ENCODE measurements at places on chromosomes 4 and X.

GRCh38 chrX:6184900-6185515 is 43.7 kb downstream of the NLGN4X start:
- DNase-seq = no peak

GRCh38 chrX:112190646-112191045 is 108.1 kb upstream of the TRPC5 start:
- DNase-seq = no peak

GRCh38 chr4:3177905-3178304 is 71.1 kb upstream of the MSANTD1 start:
- DNase-seq = no peak

DNA sequence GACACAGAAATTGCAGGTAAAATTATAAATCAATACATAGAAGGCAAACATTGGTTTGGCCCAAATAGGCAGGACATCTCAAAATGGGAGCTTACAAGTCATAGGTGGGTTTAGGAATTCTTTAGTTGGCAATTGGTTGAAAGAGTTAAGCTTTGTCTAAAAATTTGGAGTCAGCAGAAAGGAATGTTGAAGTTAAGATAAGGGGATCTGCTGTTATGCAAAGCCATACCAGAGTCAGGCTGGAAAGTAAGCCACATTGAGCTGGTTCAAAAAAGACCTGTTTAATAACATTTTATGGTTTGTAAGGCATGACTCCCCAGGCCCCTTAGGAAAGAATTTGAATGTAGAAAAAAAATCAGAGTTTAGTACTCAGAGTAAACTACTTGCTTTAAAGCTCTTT is 92.6 kb downstream of the IL13RA2 start:
- no peak for DNase-seq

GRCh38 chr4:99234331-99235010 is 15.4 kb upstream of the ADH6 start:
- no peak for DNase-seq

DNA sequence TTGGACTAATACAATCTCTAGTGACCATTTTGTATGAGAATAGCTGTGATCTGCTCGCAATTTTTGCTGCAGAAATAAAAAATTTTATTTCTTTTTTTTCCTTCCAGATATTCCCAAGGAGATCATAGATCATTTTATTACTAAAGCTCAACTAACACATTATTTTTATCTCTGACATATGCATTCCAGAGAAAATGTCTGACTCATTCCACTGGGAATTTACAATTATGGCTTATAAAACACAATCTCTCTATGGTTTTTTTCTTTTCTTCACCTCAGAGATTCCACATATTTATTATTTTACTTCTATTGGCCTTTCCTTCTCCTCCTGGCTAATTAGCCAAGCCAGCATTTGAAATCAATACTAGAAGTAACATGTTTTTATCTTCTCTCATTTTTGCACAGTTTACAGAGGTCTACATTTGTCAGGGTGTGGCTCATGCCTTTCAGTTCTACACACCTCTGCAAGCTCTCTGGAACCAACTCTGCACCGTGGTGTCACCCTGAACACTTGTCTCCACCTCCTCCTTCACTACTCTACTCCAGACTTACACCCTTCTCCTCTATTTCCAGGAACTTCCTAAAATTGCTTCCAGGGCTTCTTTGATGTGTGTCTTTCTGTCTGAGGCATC is 59.8 kb upstream of the GPM6A start:
- DNase-seq = no peak

GRCh38 chrX:82087699-82088098 is 885.8 kb downstream of the SH3BGRL start:
- DNase-seq = no peak

- DNase-seq = no peak
Measured at GRCh38 chr4:119189638-119190037, 22.9 kb upstream of the USP53 start.

DNA sequence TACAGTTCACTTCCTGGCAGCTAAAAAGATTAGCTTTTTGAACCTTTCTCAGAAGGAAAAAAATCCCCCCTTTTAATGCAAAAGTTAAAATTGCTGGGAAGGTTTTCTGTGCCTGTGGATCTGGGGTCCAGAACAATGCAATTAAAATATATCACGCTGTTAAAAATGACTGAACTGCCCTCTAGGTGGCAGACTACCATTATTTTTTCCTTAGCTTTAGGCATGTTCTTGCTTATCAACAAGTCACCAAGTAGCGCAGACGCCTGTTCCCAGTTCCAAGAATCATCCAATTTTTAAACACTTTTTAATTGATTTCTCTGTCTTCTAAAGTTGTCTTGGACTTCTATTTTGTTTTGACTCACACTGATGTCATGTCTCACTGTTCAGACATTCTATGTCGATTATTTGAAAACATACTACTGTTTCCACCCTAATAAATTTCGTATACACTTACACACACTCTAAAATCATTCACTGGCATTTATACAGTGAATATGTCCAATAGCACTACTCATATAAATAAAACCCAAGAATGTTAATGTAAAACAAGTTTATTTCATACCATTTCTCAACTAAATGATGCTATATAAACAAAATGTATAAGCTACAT is 661.6 kb downstream of the RAPGEF2 start:
- DNase-seq = no peak

DNA sequence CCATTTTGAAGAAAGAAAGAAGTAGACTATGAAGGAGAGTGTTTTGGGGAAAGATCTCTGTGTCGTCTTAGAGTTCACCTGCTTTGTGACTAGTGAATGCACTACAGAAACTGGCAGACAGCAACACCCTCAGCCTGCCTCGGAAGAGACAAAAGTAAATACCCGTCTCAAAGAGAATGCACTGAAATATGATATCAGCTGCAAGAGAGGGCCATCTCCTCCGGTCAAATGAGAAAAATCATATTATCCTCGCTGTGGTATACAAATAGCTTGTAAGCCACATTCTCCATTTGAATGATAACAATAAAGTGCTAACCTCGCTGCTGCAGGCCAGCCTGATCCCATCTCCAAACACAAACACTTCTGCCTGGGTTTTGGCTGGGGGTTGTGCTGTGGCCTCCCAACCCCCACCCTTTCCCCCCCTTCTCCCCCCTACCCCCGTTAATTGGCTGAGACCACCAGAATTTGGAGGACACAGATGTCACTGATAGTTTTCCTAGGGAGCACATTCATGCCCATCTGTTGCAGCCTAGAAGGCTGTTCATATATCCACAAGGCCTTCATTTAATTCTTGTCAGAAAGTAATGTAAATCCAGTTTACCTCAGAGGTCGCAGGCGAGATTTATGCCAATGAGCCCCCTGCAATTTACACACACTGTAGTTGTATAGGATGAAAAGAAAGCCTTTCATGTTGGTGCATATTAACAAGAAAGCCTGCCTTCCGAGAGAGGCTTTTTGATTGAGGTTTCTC is 46.3 kb downstream of the ALPK1 start:
- DNase-seq = no peak

DNA sequence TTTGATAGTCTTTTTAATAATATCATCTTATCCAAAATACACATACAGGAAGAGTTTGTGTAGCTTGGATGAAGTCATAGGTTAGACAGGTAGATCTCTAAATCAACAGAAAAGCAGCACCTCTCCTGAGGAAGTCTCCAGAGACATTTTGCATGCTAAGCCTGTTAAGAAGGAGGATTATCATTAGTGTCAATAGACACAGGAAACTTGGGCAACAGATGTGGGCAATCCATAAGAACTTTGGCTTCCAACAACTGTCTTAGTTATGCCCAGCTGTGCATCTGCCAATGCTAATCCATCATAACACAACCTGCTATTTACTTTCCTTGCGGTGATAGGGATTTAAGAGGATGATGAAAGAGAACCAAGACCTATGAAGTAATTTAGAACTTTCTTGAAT is 1052.6 kb downstream of the RPA4 start:
- no peak for DNase-seq

GRCh38 chr4:16438986-16439385 is 212.7 kb upstream of the TAPT1 start:
- no peak for DNase-seq

DNA sequence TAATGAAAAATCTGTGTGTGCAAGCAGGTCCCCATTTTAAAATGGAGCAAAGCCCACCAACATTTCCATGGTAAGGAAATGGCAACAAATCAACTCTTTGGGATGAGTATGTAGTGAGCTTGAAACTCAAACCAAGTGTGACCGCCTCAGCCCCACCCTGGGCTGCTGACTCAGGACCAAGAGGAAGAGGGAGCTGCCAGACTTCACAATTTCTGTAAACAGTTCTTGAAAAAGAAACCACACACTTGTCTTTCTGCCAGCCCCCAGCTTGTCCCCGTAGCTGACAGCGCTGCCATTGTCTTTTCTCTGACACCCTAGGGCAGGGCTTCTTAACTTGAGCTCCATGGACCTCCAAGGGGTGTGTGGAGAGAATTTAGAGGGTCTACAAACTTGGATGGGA is 10.3 kb downstream of the RTL5 start:
- DNase-seq = no peak

GRCh38 chrX:118189628-118190027 is 73.0 kb upstream of the KLHL13 start:
- no peak for DNase-seq

GRCh38 chrX:110145854-110146253 is 142.9 kb downstream of the TMEM164 start:
- DNase-seq = no peak

GRCh38 chrX:47614618-47615017 is 5.0 kb downstream of the SYN1 start:
- DNase-seq = no peak

- DNase-seq = no peak
Measured at GRCh38 chr4:125827696-125828052, 512.9 kb downstream of the FAT4 start.

DNA sequence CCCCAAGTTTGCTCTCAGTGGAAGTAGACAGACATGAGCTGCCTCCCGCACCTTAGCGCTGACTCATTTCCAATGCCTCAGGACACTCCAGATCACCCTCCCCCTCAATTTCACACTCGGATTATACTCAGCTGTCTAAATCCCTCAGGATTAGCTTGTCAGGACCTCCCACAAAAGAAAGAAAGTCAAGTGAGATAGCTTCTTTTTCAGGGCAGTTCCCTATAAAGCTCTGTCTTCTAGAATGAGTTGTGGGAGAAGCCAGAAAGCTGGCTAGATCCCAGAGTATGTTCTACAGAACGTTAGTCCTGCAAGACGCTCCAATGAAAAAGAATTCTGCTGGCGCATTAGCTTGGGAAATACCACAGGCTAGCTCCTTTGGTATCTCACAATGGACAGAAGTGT is 51.2 kb upstream of the MTNR1A start:
- no peak for DNase-seq

DNA sequence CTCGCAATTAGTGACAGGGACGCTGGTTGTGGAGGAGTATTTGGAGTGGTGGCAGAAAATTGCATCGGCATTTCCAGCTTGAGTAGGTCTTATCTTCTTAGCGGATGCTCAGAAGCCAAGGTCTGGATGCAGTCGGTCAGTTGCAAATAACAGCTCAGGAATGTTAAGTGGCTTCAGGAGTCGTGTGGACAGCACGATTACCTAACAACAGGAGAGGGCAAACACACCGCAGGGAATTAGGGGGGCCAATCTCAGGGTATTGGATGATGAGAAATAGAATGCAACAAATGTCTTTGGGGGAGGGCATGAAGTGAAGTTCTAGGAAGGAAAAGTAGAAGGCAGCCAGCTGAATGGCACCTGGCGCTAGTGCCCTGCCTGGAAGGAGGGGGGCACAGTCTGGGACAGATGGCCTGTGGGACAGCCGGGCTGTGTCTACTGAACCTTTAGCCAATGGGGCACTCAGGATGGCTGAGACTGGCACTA is 11.8 kb downstream of the RASL11B start:
- no peak for DNase-seq

- no peak for DNase-seq
Measured at GRCh38 chrX:137424679-137425078, 141.2 kb upstream of the ZIC3 start.

DNA sequence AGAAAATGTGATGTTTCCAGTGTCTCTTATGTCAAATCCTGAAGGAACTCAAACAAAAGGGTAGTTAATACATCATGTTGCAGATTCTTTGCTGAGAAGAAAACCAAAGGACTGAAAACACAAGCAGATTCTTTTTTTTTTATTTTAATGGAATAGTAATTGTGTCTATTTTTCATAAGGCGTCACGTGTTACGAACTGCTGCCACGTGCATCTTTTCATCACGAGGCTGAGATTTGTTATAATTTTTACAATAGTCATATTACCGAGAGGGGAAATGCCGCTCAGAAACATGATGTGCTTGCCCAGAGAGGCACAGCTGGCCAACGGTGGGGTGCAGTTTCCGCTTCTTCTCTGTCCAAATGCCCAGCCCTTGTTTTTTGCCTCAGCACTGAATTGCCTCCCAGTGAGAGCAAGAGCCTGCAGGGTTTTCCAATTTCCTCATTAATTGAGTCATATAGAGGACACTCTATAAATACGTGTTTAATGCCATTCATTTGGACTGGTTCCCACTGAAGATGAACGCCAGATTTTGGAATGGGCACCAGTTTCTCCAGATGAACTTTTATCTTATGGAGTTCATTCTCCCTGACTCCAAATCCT is 225.3 kb downstream of the STK32B start:
- DNase-seq = no peak

DNA sequence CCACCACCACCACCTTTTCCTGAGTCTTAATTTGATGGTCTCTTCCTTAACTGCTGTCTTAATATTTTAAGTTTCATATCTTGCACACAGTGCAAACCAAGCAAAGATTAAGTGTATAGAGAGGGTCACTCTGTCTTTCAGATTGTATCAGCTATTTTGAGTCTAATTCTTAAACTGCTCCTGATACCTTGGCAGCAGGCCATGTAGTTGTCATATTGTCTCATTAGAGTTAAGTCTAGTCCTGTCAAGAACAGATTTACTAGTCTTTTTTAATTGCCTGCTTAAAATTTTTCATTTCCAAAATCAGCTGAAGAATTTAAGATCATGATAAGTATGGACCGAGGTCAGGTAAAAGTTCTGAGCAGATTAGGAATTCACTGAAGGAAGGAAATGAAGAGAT is 51.5 kb downstream of the FHIP1A start:
- no peak for DNase-seq

DNA sequence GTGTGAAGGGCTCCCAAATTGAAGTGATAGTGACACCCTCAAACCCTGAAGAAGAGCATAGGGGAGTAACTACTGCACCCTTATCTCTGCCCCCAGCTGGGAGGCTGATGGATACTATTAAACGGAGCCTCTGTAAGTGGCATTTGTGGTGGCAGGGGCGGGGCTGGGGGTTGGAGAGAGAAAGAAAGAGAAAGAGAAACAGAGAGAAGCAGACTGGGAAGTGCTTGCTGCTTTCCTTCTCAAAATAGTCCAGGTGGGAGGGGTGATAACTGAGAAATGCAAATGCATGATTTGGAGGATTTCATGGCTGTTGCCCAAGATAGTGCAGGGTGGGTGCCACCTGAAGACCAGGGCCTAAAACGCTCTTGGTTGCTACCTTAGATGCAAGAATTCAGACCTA is 253.5 kb upstream of the GATB start:
- DNase-seq = peak; percentile 28

GRCh38 chr4:67130411-67130810 is 414.9 kb downstream of the CENPC start:
- no peak for DNase-seq

DNA sequence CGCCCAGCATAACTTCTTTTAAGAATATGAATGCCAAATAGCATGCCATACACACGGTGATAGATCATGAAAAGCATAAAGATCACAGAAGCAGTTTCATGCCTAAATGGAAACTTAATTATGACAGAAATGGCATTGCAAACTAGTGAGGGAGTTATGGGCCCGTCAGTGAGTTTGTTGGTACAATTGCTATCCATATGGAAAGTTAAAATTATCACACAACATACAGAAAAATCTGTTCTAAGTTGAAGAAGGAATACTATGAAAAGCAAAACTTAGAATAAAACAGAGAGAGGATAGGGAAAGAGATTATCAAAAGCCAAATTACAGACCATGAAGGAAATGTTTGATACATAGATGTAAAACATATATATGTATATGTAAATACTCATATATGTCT is 30.2 kb upstream of the RAP1GDS1 start:
- DNase-seq = no peak
